ENCODE measurements at places on chromosomes 12 and 14.
A peak's percentile ranks its signal among the peaks of the same experiment; 100 is the strongest.

DNA sequence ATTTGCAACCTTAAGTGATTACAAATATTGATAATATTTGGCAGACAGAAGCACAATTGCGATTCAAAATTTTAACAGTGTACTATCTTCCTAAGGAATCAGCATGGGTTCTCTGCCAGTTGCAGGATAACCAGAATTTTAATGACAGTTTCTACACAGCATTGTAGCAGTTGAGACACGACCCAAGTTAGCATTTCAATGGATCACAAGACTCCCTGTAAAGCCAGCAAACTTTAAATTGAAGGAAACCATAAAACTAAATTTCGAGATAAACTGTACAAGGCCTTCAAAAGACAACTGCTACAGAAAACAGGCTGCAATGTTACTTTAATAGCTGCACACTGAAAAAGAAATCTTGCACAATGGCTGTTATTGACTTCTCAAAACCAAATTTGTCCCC is 154.9 kb downstream of the MED13L start:
- no peak for DNase-seq

DNA sequence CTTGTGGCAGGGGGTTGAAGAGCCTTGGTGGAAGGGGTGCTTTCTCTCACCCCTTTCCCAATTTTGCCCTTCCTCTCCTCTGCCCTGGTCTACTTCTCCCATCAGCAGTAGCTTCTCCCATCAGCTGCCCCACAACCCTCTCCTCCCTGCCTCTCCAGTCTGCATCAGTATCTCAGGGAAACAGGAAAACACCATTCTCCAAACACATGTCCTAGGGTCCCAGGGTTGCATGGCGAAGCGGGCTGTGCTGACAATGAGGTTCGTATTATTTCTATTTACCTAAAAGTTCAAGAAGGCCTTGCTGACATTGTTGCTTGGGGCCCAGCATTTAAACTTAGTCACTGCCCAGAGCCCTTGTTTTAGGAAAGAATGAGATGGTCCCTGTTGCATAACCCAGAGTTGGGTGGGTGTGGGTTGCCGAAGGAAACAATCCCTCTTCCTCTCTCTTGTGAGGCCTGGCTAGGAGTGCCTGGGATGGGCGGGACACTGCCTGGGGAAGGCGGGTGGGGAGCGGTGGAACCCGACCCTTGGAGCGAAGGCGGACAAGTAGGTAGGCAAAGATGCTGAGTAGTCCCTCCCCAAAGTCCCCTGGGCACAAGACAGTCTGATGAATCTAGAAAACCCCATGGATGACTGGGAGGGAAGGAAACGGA is 1.3 kb upstream of the IGFBP6 start:
- no peak for DNase-seq

DNA sequence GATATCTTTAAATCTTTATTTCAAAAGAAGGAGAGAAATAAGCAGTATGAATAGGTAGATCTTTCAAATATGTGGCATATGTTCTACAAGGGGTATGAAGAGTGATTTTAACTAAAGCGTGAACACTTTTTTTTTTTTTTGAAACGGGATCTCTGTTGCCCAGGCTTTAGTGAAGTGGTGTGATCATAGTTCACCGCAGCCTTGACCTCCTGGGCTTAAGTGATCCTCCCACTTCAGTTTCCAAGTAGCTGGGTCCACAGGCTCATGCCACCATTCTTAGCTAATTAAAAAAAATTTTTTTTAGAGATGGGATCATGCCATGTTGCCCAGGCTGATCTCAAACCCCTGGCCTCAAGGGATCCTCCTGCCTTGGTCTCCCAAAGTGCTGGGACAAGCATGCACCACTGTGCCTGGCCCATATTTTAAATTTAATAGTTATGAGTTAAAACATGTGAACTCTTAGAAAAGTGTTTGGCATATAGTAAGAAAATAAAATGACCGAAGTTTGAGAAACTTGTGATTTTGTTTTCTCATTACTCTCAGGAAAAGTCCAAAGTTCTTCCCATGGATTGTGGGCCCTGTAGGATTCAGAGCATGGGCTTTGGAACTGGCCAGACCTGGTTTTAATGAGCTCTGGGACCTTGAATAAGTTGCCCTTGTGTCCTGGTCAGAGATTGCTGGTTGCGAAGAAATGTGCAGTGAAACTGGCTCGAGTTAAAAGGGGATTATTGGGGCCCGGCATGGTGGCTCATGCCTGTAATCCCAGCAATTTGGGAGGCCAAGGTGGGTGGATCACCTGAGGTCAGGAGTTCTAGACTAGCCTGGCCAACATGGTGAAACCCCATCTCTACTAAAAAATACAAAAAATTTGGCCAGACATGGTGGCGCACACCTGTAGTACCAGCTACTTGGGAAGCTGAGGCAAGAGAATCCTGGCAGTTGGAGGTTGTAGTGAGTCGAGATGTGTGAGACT is 27.0 kb downstream of the SLC17A8 start:
- DNase-seq: no peak

DNA sequence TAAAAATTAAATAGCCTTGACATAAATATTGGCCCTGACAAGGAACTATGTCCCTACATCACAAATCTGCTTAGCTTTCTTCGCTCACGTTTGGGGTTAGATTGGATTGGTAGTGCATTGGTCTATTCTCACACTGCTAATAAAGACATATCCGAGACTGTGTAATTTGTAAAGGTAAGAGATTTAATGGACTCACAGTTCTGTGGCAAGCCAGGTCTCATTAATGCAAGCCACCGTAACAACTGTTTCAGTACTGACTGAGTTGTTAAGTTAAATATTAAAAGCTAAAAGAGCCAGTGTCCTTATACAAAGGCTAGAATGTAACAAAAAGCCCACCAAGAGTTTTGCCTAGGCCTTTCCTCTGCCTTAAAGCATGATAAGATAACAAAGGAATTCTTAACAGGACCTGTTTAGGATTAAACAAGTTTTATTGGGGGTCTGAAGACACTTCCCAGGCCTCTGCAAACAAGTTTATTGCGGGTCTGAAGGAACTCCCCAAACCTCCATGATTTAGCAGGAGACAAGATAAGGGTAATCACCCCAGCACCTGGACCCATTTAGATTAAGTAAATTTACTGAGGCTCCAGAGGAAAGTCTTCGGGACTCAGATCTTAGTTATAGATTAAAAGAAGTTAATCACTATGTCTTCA is 88.2 kb upstream of the PTGDR start:
- no peak for DNase-seq

GRCh38 chr12:114238808-114239207 is 167.1 kb downstream of the TBX5 start:
- no peak for DNase-seq

DNA sequence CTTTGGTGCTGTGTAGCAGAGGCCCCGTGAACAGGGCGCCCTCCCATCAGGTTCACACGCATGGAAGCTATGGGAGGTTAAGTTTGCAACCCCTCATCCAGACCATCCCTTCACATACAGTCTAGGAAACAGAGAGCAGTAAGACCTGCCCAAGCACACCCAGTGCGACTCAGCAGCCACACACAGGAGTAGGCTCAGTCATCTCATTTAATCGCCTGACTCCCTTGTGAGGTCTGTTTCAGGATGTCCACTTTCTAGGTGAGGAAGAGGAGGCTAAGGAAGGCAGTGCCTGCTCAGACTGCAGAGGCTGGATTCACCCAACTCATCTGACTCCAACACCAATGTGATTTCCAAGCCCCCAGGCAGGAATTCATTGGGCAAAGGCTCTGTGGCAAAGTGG is 11.9 kb downstream of the BDKRB1 start:
- no peak for DNase-seq

DNA sequence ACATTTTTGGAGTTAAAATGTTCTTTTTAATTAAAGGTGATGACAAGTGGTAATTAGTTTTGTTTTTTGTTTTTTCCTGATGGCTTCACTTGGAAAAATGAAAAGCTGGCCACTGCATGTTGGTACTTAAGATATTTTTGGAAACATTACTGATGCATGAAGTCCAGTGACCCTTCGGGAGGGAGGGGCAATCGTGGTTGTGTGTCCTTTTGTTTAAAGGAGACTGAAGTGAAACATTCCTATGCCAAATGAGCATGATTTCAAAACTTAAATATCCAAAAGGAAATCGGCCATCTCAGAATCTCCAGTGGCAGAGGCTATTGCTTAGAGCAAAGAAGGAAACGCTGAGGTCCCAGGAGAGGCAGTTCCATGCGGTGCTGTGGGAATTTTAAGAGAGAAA is 20.1 kb downstream of the LTBP2 start:
- no peak for DNase-seq

- no peak for DNase-seq
Measured at GRCh38 chr12:53695152-53696145, 19.6 kb upstream of the ATP5MC2 start.

GRCh38 chr12:79874665-79875064 is 60.2 kb downstream of the PPP1R12A start:
- DNase-seq: no peak

GRCh38 chr12:66329941-66330340 is 27.6 kb downstream of the HELB start:
- DNase-seq: no peak

- DNase-seq: no peak
Measured at GRCh38 chr12:123111498-123112165, 39.3 kb downstream of the PITPNM2 start.

DNA sequence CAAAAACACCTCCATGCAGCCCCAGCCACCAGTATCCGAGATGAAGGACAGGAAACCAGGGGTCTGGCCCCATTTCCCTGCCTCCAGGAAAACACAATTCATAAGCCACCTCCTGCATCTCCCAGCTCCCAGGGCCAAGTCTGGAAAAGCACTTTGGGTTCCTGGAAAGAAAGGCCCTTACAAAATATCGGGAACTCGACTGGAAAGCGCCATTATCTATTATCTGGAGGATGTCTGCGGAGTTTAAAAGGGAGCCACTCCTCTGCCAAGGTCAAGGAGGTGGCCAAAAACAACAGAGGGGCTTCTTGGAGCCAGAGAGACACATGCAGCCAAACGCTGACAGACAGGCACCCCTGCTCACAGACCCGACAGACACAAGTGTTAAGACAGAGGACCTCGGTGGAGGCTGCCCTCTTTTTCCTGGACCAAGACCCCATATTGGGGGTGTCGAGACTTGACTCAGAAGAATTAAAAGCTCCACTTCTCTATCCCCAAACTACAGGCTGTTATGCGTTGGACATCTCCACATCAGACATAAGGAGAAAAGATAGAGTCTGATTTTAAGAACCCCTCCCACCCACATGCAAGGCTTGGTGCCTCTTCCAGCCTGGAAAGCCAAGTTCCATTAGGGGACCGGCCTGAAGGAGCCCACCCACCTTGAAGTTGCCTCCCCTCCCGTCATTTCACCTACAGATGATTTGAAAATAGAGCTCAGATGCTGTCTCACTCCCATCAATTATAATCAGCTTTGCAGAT is 9.6 kb downstream of the ACTN1 start:
- DNase-seq: no peak

GRCh38 chr12:12890543-12891079 is 751 bp upstream of the GPRC5A start:
- peak; percentile 75 for DNase-seq

DNA sequence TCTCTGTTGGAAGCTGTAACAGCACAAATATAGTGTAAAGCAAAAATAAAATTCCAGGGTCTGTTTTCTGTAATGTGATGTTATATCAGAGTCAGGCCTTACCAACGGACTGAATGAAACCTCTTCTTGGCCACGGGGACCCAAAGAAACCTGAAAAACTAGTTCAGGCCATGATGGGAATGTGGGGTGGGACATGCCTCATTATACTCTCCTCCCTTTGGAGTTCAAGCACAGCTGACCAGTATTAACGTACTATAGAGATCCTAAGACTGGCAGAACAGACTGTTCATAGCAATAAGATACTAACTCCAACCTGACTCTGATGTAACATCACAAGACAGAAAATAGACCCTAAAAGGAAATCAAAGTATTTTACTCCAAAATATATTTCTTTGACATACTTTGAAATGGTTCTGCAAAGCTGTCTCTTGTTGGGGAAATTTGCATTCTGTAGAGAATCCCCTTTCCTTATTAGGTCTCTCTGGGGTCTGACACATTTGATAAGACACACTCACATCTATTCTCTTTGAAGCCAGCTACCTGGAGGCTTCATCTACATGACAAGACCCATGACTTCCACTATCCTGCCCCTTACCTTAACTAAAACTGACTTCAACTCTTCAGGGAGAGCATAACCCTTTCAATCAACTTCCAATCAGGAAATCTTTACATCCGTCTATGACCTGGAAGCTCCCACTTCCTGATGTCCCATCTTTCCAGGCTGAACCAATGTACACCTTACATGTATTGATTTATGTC is 444.6 kb downstream of the SOX5 start:
- no peak for DNase-seq

GRCh38 chr14:53186532-53186931 is 33.4 kb upstream of the DDHD1 start:
- DNase-seq: no peak

GRCh38 chr12:28618772-28619171 is 428.5 kb downstream of the CCDC91 start:
- DNase-seq: no peak

DNA sequence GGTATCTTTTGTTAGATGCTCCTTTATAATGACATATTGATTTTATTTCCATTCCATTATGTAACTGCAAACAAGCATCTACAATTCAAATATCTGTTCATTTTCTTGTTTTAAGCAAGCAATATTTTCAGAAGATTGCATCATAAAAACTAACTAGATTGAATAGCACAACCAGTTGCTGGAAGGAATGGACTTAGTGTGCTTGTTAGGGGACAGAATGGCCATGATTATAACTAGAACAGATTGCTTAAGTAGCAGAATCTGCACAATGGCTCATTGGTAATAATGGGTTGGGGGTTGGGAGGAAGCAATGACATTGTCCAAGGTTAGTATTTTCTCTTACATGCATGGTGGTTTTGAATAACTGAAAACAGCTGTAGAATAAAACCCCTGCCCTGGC is 939.5 kb downstream of the SLC16A7 start:
- no peak for DNase-seq

DNA sequence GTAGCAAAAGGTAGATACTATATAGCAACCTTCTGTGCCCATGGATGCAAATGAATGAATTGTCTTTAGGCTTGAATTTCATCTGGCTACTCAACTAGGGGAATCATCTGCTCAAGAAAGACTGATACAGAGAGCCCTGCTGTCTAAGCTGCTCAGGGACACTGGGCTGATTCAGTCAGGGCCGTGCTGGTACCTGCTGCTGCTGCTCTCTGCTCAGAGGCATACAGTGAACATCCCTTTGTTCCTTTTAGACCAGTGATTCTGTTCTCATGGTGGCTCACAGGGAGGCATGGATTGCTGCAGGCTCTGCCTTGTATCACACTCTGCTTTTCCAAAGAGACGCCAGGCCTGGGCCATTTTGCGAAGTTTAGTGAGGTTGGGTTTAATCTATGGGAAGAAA is 14.1 kb downstream of the EIF2B2 start:
- no peak for DNase-seq

- no peak for DNase-seq
Measured at GRCh38 chr12:57154804-57155434, 7.5 kb upstream of the LRP1-AS start.

DNA sequence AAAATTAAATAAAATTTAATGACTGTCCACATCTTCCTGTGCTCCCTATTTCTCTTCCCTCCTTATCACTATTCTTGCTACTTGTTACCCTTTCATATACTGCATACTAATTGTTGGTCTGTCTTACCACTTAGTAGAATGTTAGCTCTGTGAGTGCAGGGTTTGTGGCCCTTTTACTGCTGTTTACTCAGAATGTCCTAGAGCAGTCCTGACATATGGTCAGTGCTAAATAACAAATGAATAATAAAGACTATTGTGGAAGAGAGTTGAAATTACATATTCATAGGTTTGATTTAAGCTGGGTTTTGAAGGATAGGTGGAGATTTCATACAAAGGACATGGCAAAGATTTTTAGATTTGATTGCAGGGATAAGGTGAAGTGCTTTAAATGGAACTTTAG is 24.5 kb downstream of the KTN1 start:
- DNase-seq: no peak

- no peak for DNase-seq
Measured at GRCh38 chr12:86349196-86349595, 93.0 kb upstream of the MGAT4C start.

All from cerebellar cortex (tissue), 1 donor.